Retinal pigment epithelial cell (primary cell): ENCODE measurements at places on chromosomes 6 and 20.

DNA sequence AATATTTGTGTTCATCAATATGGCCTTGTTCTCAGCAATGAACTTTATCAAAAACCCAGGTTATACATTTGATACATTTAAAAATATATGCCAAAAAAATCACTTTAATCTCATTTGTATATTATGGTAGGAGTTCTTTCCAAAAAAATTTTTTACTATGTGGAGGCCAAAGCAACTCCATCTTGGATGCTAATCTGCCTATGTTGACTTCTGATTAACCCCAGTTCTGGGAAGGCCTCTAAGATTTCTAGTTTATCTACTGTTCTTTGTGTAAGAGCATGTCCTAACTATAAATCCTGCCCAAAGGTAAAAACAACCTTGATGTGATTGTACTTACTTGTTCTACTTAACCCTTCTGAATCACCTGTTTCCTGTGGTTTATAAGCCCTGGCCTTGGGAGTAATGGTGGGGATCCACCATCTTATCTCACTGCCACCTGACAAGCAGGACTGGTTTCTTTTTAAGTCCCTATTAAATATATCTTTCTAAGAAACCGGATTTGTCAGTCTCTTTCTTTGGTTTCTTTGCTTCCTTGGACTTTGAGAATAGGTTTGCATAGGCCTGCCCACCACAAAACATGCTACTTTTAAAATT, 46.7 kb downstream of the RNGTT start:
- DNase-seq: no peak

DNA sequence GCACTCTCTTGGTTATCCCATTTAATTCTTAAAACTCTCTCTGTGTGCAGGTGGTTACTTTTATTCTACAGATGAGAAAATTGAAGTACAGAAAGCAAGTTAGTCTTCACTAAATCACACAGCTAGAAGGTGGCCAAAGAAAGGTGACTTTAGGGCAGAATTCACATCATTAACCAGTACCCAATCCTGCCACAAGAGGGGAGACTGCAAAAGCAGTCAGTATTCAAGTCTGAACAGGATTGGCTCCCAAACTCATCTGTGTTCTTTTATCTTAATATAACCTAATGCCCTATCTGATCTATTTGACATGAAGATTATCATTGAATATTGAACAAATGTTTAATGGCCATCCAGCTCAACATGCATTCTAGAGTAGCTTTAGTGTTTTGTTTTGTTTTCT, 225.3 kb upstream of the FAM83B start:
- DNase-seq: no peak

DNA sequence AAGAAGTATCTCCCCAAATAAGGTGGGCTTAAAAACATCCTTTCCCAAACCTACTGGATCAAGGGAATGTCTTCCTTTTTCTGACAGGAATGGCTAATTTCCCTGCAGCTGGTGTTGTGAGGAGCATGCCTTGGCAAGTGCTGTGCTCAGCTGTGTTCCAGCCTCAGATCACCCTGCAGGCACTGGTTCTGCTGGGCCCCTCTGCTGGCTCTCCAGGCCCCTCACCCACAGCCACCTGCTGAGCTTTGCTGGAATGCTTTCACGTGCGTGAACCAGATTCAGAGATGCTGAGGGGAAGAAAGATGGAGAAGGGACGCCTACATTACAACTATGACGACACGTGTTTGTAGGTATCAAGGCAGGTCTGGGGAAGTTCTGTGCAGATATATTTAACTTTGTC, 71.3 kb upstream of the FOXC1 start:
- no peak for DNase-seq

- no peak for DNase-seq
These were observed 114.0 kb upstream of the CARMIL1 start for GRCh38 chr6:25165177-25165576.
